ENCODE measurements at places on chromosomes 3 and 15. TPM values are rescaled to one million over a fixed set of nuclear protein-coding genes. Genes with fewer than 3 reads are reported as not detected.

GRCh38 chr15:98369081-98369716 lies 279.1 kb upstream of the IGF1R start:
- DNase-seq, result peak; percentile 26

The PTH1R gene
- polyA plus RNA-seq, result 6.9 TPM

- no peak for DNase-seq
Measured at GRCh38 chr3:110810356-110810755, 261.3 kb upstream of the NECTIN3 start.

DNA sequence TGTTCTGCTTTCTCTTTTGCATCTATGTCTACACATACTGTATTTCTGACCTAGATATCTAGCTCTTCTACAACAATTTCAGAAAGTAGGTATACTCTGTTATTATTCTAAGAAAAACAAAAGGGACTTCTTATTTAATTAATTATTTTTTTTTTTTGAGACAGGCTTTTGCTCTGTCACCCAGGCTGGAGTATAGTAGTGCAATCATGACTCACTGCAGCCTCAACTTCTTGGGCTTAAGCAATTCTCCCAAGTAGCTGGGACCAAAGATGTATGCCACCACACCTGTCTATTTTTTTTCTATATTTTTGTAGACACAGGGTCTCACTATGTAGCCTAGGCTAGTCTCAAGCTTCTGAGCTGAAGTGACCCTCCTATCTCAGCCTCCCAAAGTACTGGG lies 130.6 kb downstream of the MBNL1 start:
- DNase-seq, result no peak

DNA sequence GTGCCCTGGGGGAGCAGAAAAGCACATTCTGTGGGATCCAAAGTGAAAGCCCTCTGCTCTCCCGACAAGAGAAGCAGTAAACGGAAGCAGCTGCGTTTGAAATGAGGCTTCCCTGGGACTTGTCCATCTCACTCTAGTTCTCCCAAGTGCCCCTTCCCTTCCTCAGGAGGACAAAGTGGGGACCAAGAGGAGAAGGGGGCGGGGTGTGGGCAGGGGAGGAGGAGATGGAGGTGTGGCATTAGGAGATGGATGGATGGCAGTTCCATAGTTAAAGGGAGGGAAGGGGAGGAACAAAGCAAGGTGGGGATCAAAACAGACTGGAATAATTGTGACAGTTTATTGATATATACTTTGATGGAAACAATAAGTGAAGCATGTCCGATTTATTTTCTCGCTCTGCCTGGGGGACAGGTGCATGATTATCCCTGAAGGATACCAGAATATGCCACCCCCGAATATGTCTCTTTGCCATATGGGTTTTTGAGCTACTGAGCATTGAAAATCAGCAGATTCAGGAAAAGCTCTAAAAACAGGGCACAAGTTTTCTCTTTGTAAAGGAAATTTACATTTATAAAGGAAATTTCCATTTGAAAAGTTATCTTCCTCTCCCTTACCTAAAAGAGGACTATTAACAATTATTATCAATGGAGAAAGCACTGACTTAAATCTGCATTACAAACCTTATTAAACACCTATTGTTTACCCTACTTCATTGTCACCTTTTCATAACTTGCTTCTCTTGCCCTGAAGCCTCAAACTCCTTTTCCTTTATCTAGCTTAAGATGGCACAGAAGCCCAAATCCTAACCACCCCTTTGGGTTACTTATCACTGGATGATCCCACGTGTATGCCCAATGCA lies 58.9 kb upstream of the DAZL start:
- no peak for DNase-seq
